ENCODE measurements at places on chromosomes 7 and 10. TPM values are rescaled to one million over a fixed set of nuclear protein-coding genes. Genes with fewer than 3 reads are reported as not detected.

Gene PNLIPRP1
- not detected for total RNA-seq

Gene CYP3A4
- total RNA-seq: not detected

Gene UPP1
- 602 TPM for total RNA-seq

DNA sequence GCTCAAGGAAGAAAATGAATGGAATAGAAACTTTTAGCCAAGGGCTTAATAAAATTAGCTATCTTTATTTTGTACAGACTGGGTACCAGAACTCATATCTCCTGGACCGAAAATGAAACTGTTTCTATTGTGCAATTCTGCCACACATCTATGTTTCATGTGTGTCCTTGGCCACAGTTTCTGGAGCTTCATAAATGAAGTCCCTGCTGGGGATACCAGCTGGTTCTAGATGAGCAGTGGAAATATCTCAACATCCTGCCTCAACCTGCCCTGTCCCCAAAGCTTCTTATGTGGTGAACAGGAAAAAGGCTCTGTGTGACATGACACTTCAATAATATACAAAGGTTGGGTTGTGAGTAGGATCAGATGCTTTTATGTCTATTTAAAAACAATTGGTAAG lies 310.1 kb upstream of the SORCS1 start:
- no peaks in the 10 kb centered on the region for H3K36me3 ChIP-seq
- H3K27me3 ChIP-seq: no peaks in the 10 kb centered on the region
- no peak overlapping the region for H3K4me3 ChIP-seq
- no peak overlapping the region for H3K27ac ChIP-seq

DNA sequence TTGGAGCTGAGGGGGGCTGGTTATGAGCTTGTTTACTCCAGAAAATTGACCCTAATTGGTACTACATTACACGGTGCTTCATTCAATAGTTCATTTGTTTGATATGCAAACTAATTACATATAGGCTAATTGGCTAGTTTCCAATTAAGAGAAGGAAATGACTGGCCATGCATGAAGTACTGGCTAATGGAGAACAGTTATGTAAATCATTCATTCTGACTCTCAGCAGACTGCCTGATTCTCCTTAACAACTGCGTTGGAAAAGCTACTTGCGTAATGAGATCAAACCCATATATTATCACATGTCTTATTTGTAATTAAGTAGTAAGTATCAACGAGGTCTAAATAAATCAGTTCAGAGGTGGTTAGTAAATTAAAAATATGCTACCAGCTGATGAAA lies 81.8 kb upstream of the CTTNBP2 start:
- no peak for DNase-seq
- no peak overlapping the region for H3K27ac ChIP-seq
- no peaks in the 10 kb centered on the region for H3K27me3 ChIP-seq
- peaks cover 21% of the 10 kb centered on the region for H3K4me1 ChIP-seq
- H3K4me3 ChIP-seq: no peak overlapping the region

DNA sequence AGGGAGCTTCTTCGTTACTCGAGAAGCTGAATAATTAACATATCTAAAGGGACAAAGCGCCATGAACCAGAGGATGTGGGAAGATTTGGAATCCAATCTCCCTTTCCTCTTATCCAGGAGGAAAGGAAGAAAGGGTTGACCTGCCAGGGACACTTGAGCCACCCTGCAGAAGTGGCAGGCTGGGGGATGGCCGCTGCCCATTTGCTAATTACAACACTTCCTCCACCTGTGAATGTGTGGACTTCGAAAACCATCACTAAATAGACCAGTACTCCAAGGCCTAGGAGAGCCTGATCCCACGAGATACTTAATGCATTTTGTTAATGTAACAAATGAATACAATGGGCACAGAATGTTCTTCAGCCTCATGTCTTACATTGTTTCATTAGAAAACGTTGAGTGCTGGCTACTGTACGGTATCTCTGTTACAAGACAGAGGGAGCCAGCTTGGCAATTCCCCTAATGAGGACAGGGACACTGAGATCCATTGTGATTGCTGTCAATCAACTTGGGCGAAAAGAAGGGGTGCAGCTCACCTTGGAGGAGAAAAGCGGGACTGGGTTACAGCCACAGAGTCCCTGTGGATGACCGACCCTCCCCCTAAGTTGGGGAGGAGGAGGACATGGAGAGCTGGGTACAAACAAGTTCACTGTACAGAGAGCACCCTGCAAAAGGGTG lies 59.4 kb downstream of the AOC1 start:
- no peak overlapping the region for H3K4me3 ChIP-seq
- H3K27ac ChIP-seq: no peak overlapping the region
- peaks cover 65% of the 10 kb centered on the region for H3K27me3 ChIP-seq
- no peaks in the 10 kb centered on the region for H3K4me1 ChIP-seq

GRCh38 chr7:89339748-89340147 lies 544.2 kb upstream of the TEX47 start:
- H3K27ac ChIP-seq: no peak overlapping the region
- H3K4me1 ChIP-seq: no peaks in the 10 kb centered on the region
- no peaks in the 10 kb centered on the region for H3K36me3 ChIP-seq
- no peak overlapping the region for H3K4me3 ChIP-seq
- no peak for DNase-seq
- peaks cover 40% of the 10 kb centered on the region for H3K27me3 ChIP-seq

DNA sequence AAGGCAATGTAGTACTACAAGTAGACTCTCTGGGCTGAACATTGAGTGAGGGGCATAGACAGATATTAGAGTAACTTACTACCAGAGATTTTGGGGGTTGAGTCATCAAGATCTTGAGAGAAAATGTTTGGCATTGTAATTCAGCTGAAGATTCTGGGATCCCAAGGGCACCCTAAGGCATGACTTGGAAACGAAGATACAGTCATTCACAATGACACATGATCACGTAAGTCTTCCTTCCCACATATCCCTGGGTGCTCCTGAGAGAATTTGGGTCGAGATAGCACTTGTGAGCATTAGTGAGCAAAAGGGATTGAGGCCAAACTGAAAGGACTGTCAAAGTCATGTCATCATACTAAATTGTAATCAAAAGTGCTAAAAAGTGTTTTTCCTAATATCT lies 192.5 kb upstream of the PCLO start:
- DNase-seq: no peak
- H3K4me1 ChIP-seq: no peaks in the 10 kb centered on the region
- no peaks in the 10 kb centered on the region for H3K36me3 ChIP-seq
